Hematopoietic multipotent progenitor cell treated with erythropoietin and hydrocortisone succinate and interleukin-3 and kit ligand, for 4 days (in vitro differentiated cells): ENCODE measurements at places on chromosomes 4 and X.

DNA sequence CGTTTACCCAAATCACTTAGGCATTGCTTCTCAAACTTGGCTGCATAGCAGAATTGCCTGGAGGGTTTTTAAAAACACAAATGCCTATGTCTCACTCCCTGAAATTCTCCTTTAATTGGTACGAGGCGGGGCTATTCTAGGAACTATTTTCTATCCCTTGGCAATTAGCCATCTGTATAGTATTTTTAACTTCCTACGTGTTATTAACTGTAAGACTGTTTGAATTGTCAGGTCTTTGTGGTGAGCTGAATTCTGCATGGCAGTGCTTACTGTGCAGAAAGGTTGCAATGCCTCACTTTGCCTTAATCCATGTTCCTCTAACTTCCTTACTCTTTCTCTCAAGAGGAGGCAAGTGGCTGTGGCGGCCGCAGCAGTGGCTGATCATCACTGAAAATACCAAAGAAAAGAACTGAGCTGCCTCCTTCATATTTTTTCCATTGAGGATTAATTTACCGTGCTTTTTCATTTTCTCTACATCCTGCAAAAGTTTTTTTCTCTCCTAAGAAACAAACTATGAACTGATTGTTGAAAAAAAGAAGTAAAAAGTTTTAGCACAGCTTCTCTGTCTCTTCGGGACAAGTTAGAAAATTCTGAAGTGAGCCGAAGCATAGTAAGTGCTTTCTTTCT, at the start of gene SHROOM3:
SHROOM3 (plus strand) TSS at position 329 of the 627 bp plus-strand sequence. CDS start 824 bp downstream, outside the sequence.
- DNase-seq: no peak

- no peak for DNase-seq
Measured at GRCh38 chrX:9522378-9523155, 57.7 kb downstream of the TBL1X start.

- no peak for DNase-seq
Measured at GRCh38 chr4:1235381-1236102, 13.4 kb downstream of the CTBP1 start.

- no peak for DNase-seq
Measured at GRCh38 chr4:145345401-145345800, 136.3 kb upstream of the SMAD1 start.

DNA sequence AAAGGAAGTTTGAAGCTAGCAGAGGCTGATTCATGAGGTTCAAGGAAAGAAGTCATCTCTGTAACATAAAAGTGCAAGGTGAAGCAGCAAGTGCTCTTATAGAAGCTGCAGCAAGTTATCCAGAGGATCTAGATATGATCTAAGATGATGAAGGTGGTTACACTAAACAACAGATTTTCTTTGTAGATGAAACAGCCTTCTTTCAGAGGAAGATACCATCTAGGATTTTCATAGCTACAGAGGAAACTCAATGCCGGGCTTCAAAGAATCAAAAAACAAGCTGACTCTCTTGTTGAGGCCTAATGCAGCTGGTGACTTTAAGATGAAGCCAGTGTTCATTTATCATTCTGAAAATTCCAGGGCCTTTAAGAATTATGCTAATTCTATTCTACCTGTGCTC, 28.8 kb downstream of the NR0B1 start:
- DNase-seq: no peak

DNA sequence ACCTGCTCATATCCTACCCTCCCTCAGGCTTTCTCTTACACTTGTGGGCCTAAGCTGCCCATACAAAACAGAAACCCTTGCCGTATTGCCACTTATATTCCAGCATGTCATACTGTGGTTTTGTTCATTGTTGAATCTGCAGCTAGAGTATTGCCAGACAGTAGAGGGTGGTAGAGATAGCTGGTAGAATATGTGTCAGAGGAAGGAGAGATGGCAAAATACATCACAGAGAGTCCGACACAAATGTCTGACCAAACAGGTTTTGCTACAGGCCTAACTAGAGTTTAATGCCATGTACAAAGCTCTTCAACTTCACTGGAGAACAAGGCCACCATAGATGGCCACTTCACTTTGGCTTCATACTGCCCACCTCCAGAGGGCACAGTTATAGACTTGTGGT, 160.1 kb downstream of the EFHC2 start:
- DNase-seq: peak; percentile 14

GRCh38 chr4:24164054-24164693, 274.3 kb upstream of the PPARGC1A start:
- DNase-seq: no peak

DNA sequence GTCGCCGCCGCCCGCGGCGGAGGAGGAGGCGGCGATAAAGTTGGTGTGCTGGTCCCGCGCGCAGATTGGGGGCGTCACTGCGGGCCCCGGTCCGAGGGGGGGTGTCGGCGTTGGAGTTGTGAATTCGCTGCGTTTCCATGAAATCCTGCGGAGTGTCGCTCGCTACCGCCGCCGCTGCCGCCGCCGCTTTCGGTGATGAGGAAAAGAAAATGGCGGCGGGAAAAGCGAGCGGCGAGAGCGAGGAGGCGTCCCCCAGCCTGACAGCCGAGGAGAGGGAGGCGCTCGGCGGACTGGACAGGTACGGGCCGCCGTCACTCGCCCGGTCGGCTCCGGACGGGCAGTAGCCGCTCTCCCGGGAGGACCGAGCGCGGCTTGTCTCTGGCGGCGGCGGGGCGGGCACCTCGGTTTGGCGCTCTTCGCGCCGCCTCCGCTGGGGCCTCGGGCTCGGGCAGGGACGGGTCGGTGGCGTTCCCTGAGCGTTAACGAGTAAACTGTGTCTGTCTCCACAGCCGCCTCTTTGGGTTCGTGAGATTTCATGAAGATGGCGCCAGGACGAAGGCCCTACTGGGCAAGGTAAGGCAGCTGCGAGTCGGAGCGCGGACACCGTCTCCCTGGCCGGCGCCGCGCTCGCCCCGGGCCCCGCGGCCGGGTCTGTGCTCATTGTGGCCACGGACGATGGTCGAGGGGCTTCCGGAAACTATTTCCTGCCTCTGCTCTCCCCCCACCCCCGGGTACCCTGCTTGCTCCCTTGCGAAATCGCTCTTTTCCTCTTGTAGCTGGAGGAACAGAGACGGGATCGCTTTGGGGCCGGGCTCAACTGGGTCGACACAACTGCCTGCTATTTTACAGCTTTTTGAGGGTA, 658 bp downstream of the KDM6A start:
- DNase-seq: peak; percentile 72

DNA sequence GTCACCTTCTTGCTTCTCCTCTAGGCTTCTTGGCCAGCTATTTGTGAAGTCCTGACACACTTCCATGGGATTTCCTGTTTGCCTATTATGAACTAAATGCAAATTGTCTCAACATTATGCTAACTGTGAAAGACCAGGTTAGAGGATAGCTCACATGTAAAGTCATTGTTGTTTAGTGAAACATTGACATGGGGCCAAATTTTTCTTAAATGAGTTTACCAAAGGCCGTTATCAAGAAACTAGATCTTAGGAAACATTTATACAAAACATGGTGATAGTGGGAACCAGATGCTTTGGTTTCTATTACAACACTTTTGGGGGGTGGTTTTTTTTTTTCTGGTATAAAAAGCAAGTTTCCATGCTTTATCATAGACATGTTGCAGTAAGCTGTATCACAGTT, 466.8 kb upstream of the FAM241A start:
- no peak for DNase-seq

DNA sequence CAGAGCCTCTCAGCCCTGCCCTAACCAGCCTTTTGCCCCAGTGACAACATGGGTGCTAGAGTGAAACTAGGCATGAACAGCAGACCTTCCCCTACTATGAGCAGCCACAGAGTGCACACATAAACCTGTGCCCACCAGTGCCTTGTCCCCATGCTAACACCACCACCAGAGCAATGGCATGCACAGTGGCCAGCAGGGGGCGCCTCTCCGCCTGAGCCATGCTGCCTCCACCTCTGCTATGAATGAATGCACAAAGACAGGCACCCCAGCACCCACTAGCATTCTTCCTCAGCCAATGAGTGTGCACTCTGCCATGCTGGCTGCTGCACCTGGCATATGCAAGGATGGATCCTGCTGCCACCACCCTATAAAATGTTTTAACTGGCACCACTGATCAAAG, 286.9 kb upstream of the FGF16 start:
- DNase-seq: peak; percentile 1

DNA sequence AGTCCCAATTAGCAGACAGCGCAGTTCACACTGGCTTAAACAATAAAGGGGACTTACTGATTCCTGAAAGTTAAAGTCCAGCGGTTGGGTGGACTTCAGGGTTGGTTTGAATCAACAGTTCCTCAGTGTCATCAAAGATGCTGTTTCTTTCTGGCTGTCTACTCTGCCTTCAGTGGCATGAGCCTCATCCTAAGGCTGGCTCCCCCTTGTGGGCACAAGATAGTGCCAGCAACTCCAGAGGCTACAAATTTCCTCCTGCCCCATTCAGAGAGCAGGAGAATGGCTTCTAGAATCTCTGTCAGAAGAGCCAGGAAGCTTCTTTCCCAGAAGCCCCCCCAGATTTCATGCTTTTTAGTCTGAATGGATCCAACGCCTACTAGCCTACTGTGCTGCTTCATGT, 82.4 kb upstream of the MTM1 start:
- peak; percentile 76 for DNase-seq

GRCh38 chr4:119721878-119722277, 93.3 kb upstream of the PDE5A start:
- no peak for DNase-seq

- no peak for DNase-seq
Measured at GRCh38 chr4:141391293-141391692, 170.6 kb downstream of the ZNF330 start.

DNA sequence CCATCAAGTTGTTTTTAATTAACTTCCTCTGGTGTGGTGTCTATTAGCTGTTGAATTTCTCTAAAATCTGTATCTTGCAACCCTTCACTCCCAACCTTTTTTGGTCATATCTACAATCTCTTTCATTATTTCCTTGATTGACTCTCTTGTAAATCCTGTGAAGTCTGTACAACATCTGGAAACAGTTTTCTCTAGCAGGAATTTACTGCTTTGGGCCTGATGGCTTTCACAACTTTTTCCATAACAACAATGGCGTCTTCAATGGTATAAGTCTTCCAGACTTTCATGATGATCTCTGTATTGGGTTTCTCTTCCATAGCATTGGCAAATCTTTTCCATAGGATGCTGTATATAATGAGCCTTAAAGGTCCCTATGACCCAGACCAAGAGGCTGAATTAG, 49.0 kb downstream of the TBC1D19 start:
- DNase-seq: no peak

DNA sequence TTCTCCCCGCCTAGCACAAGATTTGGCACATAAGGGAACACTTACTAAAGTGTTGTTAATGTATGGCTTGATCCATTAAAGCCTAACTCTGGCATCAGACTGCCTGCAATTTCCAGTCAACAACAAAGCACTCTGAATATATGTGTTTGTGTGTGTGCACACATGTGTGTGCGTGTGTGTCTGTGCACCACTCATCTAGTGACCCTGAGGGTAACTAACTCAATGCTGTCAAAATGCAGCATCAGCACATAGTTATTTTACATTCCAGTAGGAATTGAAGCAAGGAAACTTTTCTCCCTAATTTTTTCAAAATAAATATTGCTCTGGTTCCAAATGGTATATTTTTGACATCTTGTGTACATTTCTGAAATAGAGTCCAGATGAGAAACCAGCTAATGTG, 94.4 kb downstream of the SHROOM4 start:
- no peak for DNase-seq

DNA sequence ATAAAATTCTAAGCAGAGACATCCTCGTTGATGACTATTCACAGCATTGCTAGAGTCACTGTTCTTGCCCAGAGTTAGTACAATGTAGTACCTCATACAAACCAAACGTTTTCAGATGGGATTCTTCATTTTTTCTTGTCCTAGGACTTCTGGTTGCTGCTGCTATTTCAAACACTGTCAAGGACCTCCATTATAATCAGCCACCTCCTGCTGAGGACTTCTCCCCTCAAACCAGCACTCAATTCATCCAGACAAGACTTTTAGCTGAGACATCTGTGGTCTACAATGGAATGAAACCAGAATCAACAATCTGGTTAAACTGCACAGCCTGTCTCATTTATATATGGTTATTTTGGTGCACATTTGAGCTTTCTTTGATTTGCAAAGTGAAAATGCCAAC, 1008.8 kb downstream of the STPG2 start:
- no peak for DNase-seq

- DNase-seq: no peak
Measured at GRCh38 chr4:127155116-127155515, 477.6 kb upstream of the INTU start.

DNA sequence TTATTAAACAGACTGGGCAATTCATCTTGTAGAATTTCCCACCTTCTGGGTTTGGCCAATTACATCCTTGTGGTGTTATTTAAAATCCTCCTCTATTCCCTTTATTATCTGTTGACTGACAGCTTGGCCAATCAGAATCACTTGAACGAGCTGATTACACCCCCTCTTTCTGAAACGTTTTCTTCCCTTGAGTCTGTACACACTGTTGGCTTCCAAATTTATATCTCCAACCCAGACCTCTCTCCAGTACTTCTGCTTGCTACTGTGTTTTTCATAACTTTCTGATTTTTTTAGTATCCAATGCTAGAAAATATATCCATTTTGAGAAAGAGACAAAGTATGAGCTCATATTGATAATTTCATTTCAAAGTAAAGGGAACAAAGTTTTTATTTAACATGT, 14.8 kb downstream of the CD38 start:
- peak; percentile 28 for DNase-seq

GRCh38 chr4:80948141-80948540, 82.4 kb upstream of the BMP3 start:
- no peak for DNase-seq

DNA sequence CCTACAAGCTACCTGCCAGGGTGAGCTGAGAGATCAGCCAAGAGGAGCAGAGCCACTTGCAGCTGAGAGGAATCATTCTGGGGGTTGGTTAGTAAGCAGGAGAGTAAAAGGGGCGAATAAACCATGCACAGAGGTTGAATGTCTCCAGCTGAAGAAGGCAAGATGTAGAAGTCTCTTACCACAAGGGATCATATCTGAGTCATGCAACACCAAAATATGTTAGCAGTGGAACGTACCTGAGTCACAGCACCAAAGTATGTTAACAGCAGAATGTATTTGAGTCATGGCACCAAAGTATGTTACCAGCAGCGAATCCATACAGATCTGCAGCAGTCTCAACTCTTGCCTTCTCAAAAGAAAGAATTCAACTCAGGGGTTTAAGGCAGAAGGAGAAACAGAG, 29.9 kb downstream of the C4orf51 start:
- no peak for DNase-seq

DNA sequence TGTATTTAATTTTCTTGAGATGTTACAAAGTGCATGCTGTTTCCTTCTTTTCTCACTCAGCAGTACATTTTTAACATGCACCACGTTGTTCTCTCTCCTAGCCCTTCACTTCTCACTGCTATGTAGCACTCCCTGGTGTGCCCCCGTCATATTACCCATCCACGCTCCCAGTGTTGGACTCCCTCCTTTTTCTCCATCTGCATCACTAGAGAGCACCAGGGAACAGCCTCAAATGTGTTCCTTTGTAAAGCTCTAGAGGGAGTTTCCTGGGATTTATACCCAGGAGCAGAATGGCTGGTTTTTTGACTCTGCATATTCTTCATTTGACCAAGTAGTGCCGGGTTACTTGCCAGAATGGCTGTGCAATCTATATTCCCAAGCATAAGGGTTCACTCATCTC, 240.3 kb upstream of the ANXA3 start:
- DNase-seq: no peak

GRCh38 chr4:42482516-42483327, 85.4 kb downstream of the SHISA3 start:
- no peak for DNase-seq
